ENCODE measurements at places on chromosomes 7 and 10. TPM values are rescaled to one million over a fixed set of nuclear protein-coding genes. Genes with fewer than 3 reads are reported as not detected.
A peak's percentile ranks its signal among the peaks of the same experiment; 100 is the strongest.

The EPO gene
- total RNA-seq, result not detected

The ADGRA1 gene
- total RNA-seq, result not detected

The NOBOX gene
- not detected for total RNA-seq

The PNLIPRP2 gene
- total RNA-seq, result not detected

The CNTNAP2 gene
- not detected for total RNA-seq

GRCh38 chr7:130982160-130982638 is 248.2 kb upstream of the KLF14 start:
- DNase-seq, result peak; percentile 78
- H3K27me3 ChIP-seq, result no peaks in the 10 kb centered on the region
- no peak overlapping the region for H3K4me3 ChIP-seq
- H3K27ac ChIP-seq, result no peak overlapping the region

- no peak overlapping the region for H3K27ac ChIP-seq
- H3K27me3 ChIP-seq, result peaks cover 13% of the 10 kb centered on the region
- no peak for DNase-seq
- H3K4me1 ChIP-seq, result no peaks in the 10 kb centered on the region
- H3K4me3 ChIP-seq, result no peak overlapping the region
These were observed 260.9 kb downstream of the SLC25A13 start for GRCh38 chr7:96061009-96061408.

GRCh38 chr7:23347682-23348180 is 48.6 kb downstream of the MALSU1 start:
- peaks cover 20% of the 10 kb centered on the region for H3K27me3 ChIP-seq
- H3K36me3 ChIP-seq, result peaks cover 2% of the 10 kb centered on the region
- peak overlapping the region; percentile 56 for H3K4me3 ChIP-seq
- peak overlapping the region; percentile 64 for H3K27ac ChIP-seq

- H3K4me3 ChIP-seq, result no peak overlapping the region
- H3K27ac ChIP-seq, result no peak overlapping the region
- H3K36me3 ChIP-seq, result no peaks in the 10 kb centered on the region
These were observed 142.0 kb downstream of the DOCK1 start for GRCh38 chr10:127046975-127047877.

- no peaks in the 10 kb centered on the region for H3K4me1 ChIP-seq
- DNase-seq, result no peak
- H3K27me3 ChIP-seq, result no peaks in the 10 kb centered on the region
- no peak overlapping the region for H3K4me3 ChIP-seq
These were observed 130.1 kb downstream of the TCERG1L start for GRCh38 chr10:131181456-131181855.

- no peaks in the 10 kb centered on the region for H3K36me3 ChIP-seq
- no peak overlapping the region for H3K4me3 ChIP-seq
- no peak for DNase-seq
- H3K27me3 ChIP-seq, result peaks cover 9% of the 10 kb centered on the region
These were observed 195.5 kb downstream of the CREB5 start for GRCh38 chr7:28607855-28608193.

GRCh38 chr10:3147117-3147820 is 25.3 kb downstream of the PITRM1 start:
- no peak overlapping the region for H3K27ac ChIP-seq
- H3K27me3 ChIP-seq, result no peaks in the 10 kb centered on the region
- no peak for DNase-seq
- H3K4me3 ChIP-seq, result no peak overlapping the region
- peaks cover 1% of the 10 kb centered on the region for H3K4me1 ChIP-seq
- H3K36me3 ChIP-seq, result peaks cover 66% of the 10 kb centered on the region

GRCh38 chr7:141320287-141320686 is 230.9 kb upstream of the AGK start:
- H3K36me3 ChIP-seq, result no peaks in the 10 kb centered on the region
- no peak for DNase-seq
- no peak overlapping the region for H3K27ac ChIP-seq
- H3K27me3 ChIP-seq, result peaks cover 3% of the 10 kb centered on the region
- H3K4me3 ChIP-seq, result no peak overlapping the region
- H3K4me1 ChIP-seq, result peaks cover 2% of the 10 kb centered on the region

DNA sequence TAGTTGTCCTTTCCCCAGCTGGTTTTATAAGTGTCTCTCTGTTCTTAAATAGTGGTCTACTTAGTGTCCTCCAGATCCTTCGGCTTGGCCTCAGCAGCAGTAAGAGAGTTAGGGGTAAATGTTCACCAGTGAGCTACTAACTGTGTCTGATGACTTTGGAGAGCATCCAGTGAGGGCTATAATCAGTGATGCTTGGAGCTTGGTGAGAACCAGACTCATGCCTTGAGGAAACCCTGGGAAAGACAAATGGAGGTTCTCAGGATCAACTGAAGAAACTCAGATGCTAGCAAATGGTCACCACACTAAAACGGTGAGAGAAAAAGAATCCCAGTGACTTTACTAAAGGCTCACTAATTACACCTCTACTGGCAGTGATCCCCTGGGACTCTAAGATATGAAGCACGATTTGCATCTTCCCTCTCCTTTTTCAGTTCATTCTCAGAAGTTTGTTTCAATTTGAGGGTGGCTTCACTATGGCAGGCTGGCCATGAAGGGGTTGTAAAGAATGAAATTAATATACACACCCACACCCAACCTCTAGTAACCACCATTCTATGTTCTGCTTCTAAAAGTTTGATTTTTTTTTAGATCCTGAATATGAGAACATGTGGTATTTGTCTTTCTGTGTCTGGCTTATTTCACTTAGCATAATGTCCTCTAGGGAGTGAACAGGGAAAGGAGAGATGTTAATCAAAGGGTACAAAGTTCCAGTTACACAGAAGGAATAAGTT is 177.9 kb downstream of the PDE1C start:
- DNase-seq, result no peak
- H3K27me3 ChIP-seq, result no peaks in the 10 kb centered on the region
- H3K36me3 ChIP-seq, result no peaks in the 10 kb centered on the region
- H3K4me3 ChIP-seq, result no peak overlapping the region

- H3K27ac ChIP-seq, result no peak overlapping the region
- no peak overlapping the region for H3K4me3 ChIP-seq
- DNase-seq, result no peak
- peaks cover 43% of the 10 kb centered on the region for H3K4me1 ChIP-seq
- no peaks in the 10 kb centered on the region for H3K27me3 ChIP-seq
- H3K36me3 ChIP-seq, result peaks cover 9% of the 10 kb centered on the region
These were observed 7.1 kb downstream of the CCSER2 start for GRCh38 chr10:84335516-84335915.

DNA sequence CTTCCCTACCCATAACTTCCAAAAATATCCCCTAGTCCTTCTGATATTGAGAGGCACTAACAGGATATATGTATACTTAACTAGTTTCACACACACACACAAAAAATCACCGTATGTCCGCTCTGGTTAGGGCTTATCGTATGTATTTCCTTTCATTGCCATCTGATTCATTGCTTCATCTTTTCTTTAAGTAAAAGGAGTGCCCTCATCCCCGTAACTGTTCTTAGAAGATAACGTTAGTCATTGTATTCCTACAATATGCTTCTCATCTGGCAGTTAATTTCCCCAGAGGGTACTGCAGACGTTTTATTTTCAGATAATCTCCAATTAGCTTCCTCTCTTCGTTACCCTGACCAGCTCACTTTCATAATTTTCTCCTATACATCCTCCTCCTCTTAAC is 37.3 kb downstream of the NRCAM start:
- H3K27ac ChIP-seq, result no peak overlapping the region
- no peak overlapping the region for H3K4me3 ChIP-seq
- peaks cover 15% of the 10 kb centered on the region for H3K4me1 ChIP-seq
- H3K27me3 ChIP-seq, result peaks cover 7% of the 10 kb centered on the region
- no peaks in the 10 kb centered on the region for H3K36me3 ChIP-seq
- DNase-seq, result no peak

- DNase-seq, result no peak
- H3K27ac ChIP-seq, result no peak overlapping the region
- no peak overlapping the region for H3K4me3 ChIP-seq
- no peaks in the 10 kb centered on the region for H3K36me3 ChIP-seq
- no peaks in the 10 kb centered on the region for H3K4me1 ChIP-seq
These were observed 308.7 kb downstream of the ANKRD30A start for GRCh38 chr10:37434091-37434490.

GRCh38 chr7:112283382-112283910 is 77.0 kb downstream of the ZNF277 start:
- H3K4me3 ChIP-seq, result no peak overlapping the region
- H3K27me3 ChIP-seq, result no peaks in the 10 kb centered on the region
- H3K36me3 ChIP-seq, result peaks cover 5% of the 10 kb centered on the region
- H3K4me1 ChIP-seq, result peaks cover 9% of the 10 kb centered on the region
- no peak for DNase-seq
- no peak overlapping the region for H3K27ac ChIP-seq

- no peak overlapping the region for H3K27ac ChIP-seq
- no peak overlapping the region for H3K4me3 ChIP-seq
- no peaks in the 10 kb centered on the region for H3K4me1 ChIP-seq
- no peaks in the 10 kb centered on the region for H3K27me3 ChIP-seq
- DNase-seq, result no peak
These were observed 552.5 kb upstream of the FOXK1 start for GRCh38 chr7:4129481-4130122.

DNA sequence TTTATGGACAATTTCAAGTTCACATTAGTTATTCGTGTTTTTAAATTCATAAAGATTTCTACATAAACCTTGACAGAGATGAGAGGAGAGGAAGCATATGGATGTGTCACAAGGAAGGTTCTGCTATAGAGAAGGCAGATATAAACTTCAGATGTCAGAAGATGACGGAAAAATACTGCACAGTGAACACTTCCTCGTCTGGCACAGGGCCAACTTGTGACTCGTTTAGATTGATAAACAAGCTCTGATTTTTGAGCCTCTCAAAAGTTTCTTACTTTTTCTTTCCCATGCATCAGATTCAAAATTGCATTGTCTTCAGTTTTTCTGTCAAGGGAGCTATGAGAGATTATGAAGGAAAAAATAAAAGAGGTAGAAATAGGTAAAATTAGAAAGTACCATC is 156.4 kb upstream of the MINDY3 start:
- no peak overlapping the region for H3K4me3 ChIP-seq
- no peaks in the 10 kb centered on the region for H3K36me3 ChIP-seq
- H3K27ac ChIP-seq, result no peak overlapping the region
- DNase-seq, result no peak
- no peaks in the 10 kb centered on the region for H3K27me3 ChIP-seq
- H3K4me1 ChIP-seq, result no peaks in the 10 kb centered on the region

- peak overlapping the region; percentile 96 for H3K4me3 ChIP-seq
- H3K4me1 ChIP-seq, result peaks cover 44% of the 10 kb centered on the region
- H3K36me3 ChIP-seq, result peaks cover 31% of the 10 kb centered on the region
- DNase-seq, result peak; percentile 72
- H3K27me3 ChIP-seq, result no peaks in the 10 kb centered on the region
- H3K27ac ChIP-seq, result peak overlapping the region; percentile 92
These were observed 2.3 kb downstream of the DDIT4 start for GRCh38 chr10:72276013-72276387.

- H3K4me3 ChIP-seq, result no peak overlapping the region
- no peaks in the 10 kb centered on the region for H3K36me3 ChIP-seq
These were observed 349.7 kb upstream of the NRP1 start for GRCh38 chr10:33684211-33684611.
